ENCODE measurements at places on chromosomes 13 and 19. TPM values are rescaled to one million over a fixed set of nuclear protein-coding genes. Genes with fewer than 3 reads are reported as not detected.
A peak's percentile ranks its signal among the peaks of the same experiment; 100 is the strongest.

DNA sequence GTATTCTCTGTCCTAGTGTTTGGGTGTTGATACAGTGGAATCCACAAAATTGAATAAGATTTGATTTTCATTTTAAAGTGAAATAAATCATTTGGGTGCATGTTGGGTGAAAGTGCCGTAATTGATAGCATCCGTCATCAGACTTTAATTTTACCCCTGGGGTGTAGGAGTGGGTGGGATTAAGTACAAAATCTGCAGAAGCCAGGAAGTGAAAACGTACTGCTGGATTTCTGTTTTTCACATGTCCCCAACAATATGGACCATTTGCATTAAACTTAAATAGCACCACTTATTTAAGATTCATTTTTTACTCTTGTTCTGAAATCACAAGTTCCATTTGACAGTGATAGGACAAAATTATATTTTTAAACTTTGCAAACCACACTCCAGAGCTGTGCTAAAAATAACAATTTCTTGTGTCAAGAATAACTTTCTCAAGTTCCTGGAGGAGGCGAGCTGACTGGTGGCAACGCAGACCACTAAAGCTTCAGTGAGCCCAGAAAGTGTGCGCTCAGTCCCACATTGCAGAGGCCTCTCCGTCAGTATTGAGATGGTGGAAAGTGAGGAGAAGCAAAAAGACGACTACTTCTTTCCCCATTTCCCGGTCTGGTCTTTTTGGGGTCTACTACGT is 71.3 kb downstream of the ARHGEF7 start:
- DNase-seq = no peak
- H3K4me3 ChIP-seq = no peak overlapping the region
- H3K36me3 ChIP-seq = no peaks in the 10 kb centered on the region
- H3K27ac ChIP-seq = no peak overlapping the region
- H3K4me1 ChIP-seq = peaks cover 17% of the 10 kb centered on the region

DNA sequence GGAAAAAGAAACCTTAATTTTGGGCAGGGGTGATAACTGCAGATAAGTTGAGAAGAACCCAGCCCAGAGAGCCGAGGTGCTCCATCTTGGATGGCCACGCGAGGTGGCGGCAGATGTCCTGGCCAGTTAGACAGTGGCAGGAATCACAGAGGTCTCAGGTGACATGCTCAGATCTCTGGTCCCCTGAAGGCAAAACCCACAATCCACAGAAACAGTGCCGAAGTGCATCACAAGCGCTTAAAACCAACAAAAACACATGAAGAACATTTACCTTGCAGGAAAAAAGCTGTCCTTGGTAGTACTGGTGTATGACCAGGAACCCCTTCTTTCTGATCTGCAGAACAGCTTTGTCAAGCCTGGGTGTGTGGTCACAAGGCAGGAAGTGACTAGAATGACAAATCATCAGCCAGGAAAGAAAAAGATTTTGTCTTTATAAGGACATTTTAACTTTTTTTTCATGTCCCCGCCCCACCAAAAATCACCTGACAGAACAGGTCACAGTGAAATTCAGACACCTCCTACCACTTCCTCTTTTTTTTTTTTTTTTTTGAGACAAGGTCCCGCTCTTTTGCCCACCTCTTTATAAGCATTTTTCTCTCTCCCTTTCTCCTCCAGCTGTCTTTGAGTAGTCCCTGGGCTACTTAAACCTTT is at the start of gene LCP1:
TSS of gene LCP1 (minus strand) at position 338 of the 651 bp plus-strand sequence. CDS start 22,515 bp downstream, outside the sequence.
- no peaks in the 10 kb centered on the region for H3K27me3 ChIP-seq
- H3K36me3 ChIP-seq = no peaks in the 10 kb centered on the region
- no peaks in the 10 kb centered on the region for H3K4me1 ChIP-seq
- DNase-seq = no peak
- H3K27ac ChIP-seq = no peak within 1 kb of the TSS

DNA sequence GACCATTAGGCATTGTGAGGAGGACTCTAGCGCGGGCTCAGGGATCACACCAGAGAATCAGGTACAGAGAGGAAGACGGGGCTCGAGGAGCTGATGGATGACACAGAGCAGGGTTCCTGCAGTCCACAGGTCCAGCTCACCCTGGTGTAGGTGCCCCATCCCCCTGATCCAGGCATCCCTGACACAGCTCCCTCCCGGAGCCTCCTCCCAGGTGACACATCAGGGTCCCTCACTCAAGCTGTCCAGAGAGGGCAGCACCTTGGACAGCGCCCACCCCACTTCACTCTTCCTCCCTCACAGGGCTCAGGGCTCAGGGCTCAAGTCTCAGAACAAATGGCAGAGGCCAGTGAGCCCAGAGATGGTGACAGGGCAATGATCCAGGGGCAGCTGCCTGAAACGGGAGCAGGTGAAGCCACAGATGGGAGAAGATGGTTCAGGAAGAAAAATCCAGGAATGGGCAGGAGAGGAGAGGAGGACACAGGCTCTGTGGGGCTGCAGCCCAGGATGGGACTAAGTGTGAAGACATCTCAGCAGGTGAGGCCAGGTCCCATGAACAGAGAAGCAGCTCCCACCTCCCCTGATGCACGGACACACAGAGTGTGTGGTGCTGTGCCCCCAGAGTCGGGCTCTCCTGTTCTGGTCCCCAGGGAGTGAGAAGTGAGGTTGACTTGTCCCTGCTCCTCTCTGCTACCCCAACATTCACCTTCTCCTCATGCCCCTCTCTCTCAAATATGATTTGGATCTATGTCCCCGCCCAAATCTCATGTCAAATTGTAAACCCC is 2.8 kb upstream of the CEACAM5 start:
- no peaks in the 10 kb centered on the region for H3K36me3 ChIP-seq
- H3K4me1 ChIP-seq = no peaks in the 10 kb centered on the region
- H3K4me3 ChIP-seq = no peak overlapping the region
- no peak overlapping the region for H3K27ac ChIP-seq
- H3K27me3 ChIP-seq = no peaks in the 10 kb centered on the region

The ZNF578 gene
- total RNA-seq = 9.6 TPM

DNA sequence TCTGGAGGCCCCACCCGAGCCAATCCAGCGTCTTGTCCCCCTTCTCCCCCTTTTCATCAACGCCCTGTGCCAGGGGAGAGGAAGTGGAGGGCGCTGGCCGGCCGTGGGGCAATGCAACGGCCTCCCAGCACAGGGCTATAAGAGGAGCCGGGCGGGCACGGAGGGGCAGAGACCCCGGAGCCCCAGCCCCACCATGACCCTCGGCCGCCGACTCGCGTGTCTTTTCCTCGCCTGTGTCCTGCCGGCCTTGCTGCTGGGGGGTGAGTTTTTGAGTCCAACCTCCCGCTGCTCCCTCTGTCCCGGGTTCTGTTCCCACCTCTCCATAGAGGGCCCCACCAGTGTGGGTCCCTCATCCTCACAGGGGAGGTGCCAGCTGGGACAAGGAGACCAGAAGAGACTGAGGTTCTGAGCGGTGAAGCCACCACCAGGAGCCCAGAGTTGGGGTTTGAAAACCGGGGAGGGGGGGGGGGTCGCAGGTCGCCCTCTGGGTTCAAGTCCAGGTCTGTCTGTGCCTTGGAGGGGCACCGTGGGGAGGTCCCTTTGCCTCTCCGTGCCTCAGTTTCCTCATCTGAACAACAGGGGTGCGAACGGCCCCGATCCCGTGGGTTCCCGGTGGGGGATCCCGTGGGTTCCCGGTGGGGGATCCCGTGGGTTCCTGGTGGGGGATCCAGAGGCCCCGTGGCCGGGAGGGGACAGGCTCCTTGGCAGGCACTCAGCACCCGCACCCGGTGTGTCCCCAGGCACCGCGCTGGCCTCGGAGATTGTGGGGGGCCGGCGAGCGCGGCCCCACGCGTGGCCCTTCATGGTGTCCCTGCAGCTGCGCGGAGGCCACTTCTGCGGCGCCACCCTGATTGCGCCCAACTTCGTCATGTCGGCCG is at the start of gene ELANE:
TSS of gene ELANE (plus strand) at position 168 of the 878 bp plus-strand sequence. CDS start at position 194, 26 bp downstream.
- peak within 1 kb of the TSS; percentile 91 for H3K27ac ChIP-seq
- H3K27me3 ChIP-seq = peaks cover 5% of the 10 kb centered on the region
- no peak within 1 kb of the TSS for H3K4me3 ChIP-seq
- no peaks in the 10 kb centered on the region for H3K36me3 ChIP-seq

The NLRP5 gene
- total RNA-seq = not detected

DNA sequence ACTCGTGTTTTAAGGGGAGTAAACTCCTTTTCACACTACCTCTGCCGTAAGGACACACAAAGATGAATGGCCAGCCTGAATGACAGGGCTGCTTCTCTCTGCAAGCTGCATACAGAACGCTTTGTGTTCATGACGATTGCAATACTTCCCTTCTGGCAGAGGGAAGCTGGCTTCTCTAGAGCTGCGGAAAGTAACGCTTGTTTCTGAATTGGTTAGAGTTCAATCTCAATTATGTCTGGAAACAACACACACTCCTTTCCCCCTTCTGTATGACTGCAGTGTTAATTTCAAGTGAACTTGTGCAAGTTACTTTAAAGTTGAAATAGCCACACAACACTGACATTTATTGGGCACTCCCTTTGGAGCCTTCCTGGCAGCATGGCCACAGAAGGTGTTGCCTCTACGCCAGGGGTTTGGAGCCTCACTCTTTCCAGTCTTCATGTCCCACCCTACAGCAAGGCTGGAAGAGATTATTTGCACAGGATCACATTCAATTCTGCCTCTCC is 242.6 kb downstream of the NDFIP2 start:
- H3K27me3 ChIP-seq = no peaks in the 10 kb centered on the region
- no peak overlapping the region for H3K4me3 ChIP-seq
- H3K36me3 ChIP-seq = no peaks in the 10 kb centered on the region
- DNase-seq = no peak
- H3K27ac ChIP-seq = no peak overlapping the region

The IFNL2 gene
- not detected for total RNA-seq

DNA sequence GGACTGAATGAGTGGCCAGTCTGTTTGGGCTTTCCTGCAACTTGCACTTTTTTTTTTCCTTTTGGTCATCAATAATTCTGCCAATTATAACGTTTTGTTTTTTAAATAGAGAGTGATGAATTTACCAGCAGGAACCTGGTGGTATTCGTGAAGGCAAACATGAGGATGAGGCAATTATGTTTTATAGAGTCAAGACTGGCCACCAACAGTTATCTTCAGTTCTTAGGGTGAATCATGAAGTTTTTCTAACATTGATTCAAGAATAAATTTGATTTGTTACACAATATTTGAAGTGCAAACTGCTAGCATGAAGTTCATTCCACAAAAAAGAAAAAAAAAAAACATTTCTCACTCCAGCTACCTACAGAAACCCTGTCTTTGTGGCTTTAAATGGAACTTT is 244.5 kb downstream of the SPRY2 start:
- H3K36me3 ChIP-seq = no peaks in the 10 kb centered on the region
- H3K27me3 ChIP-seq = no peaks in the 10 kb centered on the region
- H3K27ac ChIP-seq = no peak overlapping the region
- DNase-seq = no peak
- H3K4me1 ChIP-seq = no peaks in the 10 kb centered on the region

- H3K36me3 ChIP-seq = no peaks in the 10 kb centered on the region
- H3K27me3 ChIP-seq = no peaks in the 10 kb centered on the region
- H3K27ac ChIP-seq = no peak overlapping the region
- H3K4me1 ChIP-seq = no peaks in the 10 kb centered on the region
- H3K4me3 ChIP-seq = no peak overlapping the region
- no peak for DNase-seq
These were observed 461.9 kb downstream of the KLF5 start for GRCh38 chr13:73520566-73521289.

GRCh38 chr13:27166313-27166712 is 5.3 kb downstream of the USP12 start:
- DNase-seq = no peak
- H3K4me3 ChIP-seq = no peak overlapping the region
- H3K4me1 ChIP-seq = peaks cover 7% of the 10 kb centered on the region
- no peaks in the 10 kb centered on the region for H3K27me3 ChIP-seq
- H3K36me3 ChIP-seq = no peaks in the 10 kb centered on the region

DNA sequence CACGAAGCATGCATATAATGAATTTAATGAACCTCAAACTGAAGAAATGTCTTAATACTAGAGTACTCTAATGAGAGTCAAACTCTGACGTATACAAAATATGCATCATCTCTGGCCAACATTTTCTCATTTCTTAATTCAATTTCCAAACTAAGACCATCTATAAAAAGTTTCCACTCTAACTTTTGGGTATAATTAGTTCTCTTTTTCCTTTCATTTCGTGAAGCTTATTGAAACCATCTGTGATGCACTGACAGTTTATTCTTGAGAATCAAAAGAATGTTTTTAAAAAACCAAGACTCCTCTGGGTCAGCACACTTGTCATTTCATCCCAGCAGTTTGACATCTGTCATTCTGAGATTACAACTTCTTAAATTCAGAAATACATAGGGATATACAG is 90.0 kb downstream of the CAB39L start:
- no peaks in the 10 kb centered on the region for H3K36me3 ChIP-seq
- no peaks in the 10 kb centered on the region for H3K27me3 ChIP-seq
- peaks cover 17% of the 10 kb centered on the region for H3K4me1 ChIP-seq
- no peak overlapping the region for H3K4me3 ChIP-seq
- no peak for DNase-seq
- H3K27ac ChIP-seq = peak overlapping the region; percentile 14

DNA sequence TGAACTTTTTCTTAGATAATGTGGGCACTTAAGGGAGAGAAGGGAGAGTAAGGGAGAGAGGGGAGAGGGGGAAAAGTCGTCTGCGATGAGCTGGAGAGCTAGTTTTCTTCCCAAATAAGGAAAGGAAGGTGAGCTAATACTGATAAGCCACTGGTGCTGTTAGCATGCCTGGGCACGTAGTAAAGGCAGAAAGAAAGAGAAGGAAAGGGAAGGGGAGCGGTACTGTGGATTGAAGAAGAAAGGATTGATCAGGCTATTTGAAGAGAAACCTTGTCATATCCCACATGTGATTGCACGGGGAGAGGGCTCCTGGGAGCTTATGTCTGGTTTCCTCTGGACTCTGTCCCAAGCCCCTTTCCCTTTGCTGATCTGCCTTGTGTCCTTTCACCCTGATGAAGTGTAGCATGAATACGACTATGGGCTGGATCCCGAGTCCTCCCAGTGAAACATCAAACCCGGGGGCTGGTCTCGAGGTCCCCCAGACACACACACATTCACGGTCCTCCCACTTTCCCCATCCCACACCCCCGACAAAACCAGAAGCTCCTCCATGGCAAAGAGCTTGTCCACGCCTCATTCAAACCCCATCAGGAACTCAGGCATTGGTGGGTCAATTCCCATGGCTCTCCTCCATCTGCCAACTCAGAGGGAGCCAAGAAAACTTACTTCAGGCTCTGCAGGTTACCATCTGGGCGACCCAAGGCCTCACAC is 30.6 kb downstream of the NLRP13 start:
- no peaks in the 10 kb centered on the region for H3K4me1 ChIP-seq
- H3K36me3 ChIP-seq = no peaks in the 10 kb centered on the region
- H3K27me3 ChIP-seq = no peaks in the 10 kb centered on the region
- DNase-seq = no peak
- H3K27ac ChIP-seq = no peak overlapping the region
- H3K4me3 ChIP-seq = no peak overlapping the region

The ZNF563 gene
- 5.3 TPM for total RNA-seq

Measured in fibroblast of lung (primary cell).